ENCODE measurements at places on chromosomes 5 and 9.

- DNase-seq = no peak
Observed at GRCh38 chr5:74762599-74762998, 4.3 kb downstream of the GFM2 start.

DNA sequence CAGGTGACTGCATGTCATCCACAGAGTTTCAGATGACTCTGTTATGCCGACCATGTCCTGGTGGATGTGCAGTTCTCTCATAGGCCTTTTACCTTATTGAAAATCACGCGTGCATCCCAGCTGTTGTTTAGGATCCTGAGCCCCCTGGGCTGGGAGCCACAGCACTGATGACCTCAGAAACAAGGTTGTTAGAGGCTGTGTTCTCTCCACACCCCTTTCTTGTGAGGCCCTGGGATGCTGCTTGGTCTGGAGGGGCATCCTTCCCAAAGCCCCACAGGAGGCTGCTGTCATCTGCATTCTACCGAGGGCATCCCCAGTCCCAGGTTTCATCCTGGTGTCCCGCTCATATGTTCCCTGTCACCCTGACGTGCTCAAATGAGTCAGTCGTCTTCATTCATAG, 76.5 kb upstream of the IRX4 start:
- DNase-seq = no peak

GRCh38 chr5:138875946-138876345, 811 bp upstream of the LRRTM2 start:
- no peak for DNase-seq

GRCh38 chr5:160434022-160434531, 12.4 kb downstream of the PTTG1 start:
- DNase-seq = no peak

GRCh38 chr5:172144291-172144815, 43.7 kb downstream of the STK10 start:
- no peak for DNase-seq

GRCh38 chr5:66891184-66891925, 295.2 kb downstream of the MAST4 start:
- no peak for DNase-seq

GRCh38 chr5:66223637-66224036, 79.5 kb downstream of the SREK1 start:
- no peak for DNase-seq

GRCh38 chr9:137676998-137677397, 58.2 kb downstream of the EHMT1 start:
- no peak for DNase-seq

GRCh38 chr5:38666668-38667498, 110.4 kb upstream of the LIFR start:
- no peak for DNase-seq

DNA sequence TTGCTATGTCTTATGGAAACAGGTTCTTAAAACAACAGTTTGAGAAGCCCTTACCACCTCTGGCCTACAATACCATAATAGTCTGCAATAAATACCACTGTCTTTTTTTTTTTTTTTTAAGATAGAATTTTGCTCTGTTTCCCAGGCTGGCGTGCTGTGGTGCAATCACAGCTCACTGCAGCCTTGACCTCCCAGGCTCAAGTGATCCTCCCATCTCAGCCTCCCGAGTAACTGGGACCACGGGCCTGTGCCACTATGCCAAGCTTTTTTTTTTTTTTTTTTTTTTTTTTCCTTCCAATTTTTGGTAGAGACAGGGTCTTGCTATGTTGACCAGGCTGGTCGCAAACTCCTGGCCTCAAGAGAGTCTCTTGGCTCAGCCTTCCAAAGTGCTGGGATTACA, 37.0 kb downstream of the AFF4 start:
- DNase-seq = no peak

- DNase-seq = no peak
Observed at GRCh38 chr5:60823574-60823973, 20.5 kb downstream of the ELOVL7 start.

GRCh38 chr5:142837081-142837725, 67.0 kb downstream of the ARHGAP26 start:
- no peak for DNase-seq

DNA sequence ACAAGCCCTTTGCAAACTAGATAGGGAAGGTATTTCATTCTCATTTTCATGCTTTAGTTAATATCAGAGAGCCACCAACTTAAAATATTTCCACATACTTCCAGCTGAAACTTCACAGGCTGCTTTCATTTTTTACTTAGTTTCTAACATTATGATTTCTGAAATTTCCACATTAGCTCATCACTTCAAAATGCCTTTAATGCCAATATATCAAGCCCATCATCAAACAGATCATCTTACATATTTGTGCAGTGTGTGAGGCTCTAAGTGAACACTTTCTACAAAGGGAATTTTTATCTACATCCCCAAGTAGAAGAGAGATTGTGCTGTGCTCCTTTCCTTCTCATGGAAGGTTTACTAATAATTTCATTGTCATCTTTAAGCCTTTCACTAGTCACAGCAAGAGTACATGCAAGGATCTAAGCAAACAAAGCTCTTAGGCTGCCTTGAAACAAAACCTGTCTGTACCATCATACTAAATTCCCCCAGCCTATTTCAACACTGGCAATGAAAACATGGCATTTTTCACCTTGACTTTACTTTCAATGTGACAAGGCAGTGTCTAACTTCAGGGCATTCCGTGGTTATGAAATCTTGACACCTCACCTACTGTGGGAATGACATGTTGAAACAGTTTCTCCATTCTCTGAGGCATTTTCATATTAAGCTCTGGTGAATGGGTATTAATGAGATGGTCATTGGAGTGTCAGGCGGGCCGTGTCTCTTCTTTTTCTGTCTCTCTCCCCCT, 45.4 kb downstream of the PPP2R2B start:
- DNase-seq = no peak

DNA sequence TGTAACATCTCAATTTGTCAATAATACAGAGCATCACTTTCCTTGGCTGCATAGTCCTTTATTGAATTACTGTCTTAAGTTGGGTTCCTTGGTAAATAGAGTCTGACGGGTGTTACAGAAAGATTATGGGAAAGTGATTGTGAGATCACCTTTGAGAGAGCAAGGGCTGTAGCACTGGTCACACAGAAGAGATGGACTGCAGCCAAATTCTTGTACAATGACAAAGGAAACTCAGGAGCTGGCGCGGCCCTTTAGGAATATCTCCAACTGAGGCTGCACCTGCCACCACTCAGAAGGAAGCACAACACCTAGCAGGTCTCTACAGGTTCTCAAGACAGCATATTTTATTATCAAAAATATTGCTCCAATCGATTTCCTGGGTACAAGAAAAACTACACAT, 350.0 kb upstream of the ISL1 start:
- no peak for DNase-seq

GRCh38 chr5:54908774-54909525, 76.4 kb downstream of the ESM1 start:
- no peak for DNase-seq

DNA sequence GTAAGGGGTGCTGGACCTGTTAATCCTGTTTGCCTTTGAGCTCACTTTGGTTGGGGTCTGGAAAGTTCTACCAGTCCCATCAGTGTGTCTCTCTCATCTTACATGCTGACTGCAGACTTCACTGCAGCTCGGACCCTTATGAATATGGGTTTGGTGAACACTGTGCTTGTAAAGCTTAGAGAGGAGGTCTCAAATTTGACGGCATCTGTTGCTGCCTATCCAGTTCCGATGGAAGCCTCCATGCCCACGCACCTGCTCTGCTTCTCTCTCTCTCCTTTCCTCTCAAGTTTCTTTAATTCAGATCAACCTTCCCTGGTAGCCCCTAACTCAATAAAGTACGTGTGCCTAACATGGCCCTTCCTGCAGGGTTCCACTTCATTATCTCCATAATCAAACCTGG, 217.9 kb downstream of the HSPA4 start:
- DNase-seq = no peak

DNA sequence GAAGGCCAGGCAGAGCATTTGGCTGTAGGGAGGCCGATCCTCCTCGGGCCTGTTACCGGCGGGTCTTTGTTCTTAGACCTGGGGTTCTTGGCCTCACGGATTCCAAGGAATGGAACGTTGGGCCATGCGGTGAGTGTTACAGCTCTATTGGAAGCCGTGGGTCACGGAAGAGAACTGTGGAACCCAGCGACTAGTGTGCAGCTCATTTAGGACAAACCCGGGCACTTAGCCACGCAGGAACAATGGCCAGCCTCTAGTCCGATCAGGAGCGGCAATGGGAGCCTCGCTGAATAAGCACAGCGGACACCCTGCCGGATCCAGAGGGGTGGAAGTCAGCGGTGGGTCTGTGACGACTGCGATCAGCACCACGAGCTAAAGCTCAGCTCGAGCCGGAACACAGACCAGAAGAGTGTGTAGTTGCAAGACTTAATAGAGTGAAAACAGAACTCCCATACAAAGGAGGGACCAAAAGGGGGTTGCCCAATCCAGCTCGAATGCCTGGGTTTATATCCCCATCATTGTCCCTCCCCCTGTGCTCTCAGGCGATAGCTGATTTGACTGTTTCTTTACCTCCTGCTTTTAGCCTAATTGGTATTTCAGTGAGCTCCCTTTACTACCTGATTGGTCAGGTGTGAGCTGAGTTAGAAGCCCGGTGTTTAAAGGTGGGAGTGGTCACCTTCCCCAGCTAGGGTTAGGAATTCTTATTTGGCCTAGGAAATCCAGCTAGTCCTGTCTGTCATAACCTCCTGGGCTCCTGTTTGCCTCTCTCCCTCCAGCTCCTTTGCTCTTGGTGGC, 53.7 kb upstream of the RPL26L1 start:
- no peak for DNase-seq

DNA sequence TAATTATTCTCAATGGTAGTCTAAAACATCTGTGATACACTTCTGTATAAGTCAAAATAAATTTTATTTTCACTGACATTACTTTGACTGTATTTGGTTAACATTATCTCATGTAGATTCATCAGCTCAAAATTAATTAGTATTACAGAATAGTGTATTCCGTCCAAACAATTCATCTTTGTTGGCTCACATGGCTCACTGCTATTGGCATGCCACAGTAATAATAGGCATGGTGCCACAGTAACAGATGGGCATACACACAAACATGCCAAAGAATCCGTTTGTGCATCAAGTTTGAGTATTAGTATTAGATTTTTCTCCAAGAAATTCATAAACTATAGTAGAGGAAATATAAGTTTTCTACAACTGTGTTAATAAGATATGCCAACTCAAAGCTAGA, 14.2 kb downstream of the AP3B1 start:
- DNase-seq = no peak

- DNase-seq = no peak
Observed at GRCh38 chr9:72313507-72313906, 51.5 kb downstream of the ZFAND5 start.

- no peak for DNase-seq
Observed at GRCh38 chr5:169905017-169905416, 75.3 kb downstream of the INSYN2B start.

- DNase-seq = no peak
Observed at GRCh38 chr9:134396825-134397224, 70.6 kb downstream of the RXRA start.

GRCh38 chr9:93713716-93714115, 137.3 kb downstream of the PHF2 start:
- no peak for DNase-seq

DNA sequence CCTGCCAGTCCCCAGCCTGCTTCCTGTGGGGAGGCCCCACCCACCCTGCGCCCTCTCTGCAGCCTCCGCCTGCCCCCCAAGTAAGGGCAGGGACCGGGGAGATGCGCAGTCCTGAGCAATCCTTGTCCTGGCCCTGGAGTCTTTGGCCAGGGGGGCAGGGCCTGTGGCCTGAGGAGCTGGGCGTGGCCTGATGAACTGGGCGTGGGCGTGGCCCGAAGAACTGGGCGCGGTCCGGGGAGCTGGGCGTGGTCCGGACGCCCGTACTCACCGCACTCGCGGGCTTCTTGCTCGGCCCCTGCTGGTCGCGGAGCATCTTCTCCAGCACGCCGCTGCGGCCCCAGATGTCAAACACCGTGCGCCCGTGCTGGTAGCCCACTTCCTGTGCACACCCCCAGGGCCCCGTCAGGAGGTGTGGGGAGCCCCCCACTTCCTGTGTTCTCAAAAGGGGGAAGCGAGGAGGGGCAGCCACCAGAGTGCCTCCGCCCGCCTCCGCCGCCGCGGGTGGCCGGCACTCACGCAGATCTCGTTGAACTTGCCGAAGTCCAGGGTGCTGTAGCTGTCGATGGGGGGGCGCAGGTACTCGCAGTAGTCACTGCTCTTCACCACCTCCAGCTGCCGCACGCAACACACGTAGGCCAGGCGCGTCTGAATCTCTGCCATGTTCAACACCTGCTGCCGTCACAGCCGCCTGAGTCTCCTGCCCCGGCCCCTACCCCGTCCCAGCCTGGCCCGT, 2.7 kb upstream of the NSMF start:
- peak; percentile 71 for DNase-seq

- no peak for DNase-seq
Observed at GRCh38 chr5:1351156-1351555, 6.3 kb upstream of the CLPTM1L start.

DNA sequence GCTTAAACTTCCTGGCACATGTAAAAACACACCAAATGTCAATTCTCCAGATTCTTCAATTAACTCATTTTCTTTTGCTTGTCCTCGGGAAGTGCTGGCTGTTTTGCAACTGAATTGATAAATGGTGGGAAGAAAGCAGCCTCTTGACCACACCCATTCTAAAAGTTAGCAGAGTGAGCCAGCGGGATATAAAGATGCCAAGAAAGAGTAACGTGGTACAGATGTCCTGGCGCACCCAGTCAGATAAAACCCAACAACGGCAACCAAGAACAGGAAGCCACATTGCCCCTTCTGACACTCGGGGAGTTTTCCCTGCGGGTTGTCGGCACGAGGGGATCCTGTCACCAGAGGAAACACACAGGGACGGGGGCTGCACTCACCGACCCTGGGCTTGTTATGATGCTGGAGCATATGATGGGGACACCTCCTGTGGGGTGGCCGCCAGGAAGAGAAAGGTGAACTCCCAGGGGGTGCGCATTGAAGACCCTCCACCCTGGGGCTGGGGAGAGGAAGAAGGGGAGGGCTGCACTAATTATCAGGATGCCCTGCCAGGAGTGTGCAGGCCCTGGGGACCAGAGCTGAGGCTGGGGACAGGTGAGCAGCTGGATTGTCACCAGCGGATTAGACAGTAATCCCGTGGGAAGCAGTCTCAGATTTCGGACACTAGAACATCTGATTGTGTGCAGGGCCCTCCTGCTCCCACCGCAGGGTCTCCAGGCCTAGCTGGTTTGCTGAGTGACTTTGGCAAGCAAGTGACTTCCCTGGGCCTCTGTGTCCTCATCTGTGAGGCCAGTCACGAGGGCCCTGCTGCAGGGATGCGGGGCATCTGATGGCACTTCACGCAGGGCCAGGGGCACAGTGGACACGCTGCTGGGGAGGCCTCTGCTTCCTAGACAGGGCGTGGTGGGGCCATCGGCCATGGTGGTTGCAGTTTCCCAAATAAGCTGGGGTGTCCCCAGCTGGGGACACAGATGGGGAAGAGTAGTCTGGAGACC, 59.2 kb downstream of the CRB2 start:
- DNase-seq = no peak

DNA sequence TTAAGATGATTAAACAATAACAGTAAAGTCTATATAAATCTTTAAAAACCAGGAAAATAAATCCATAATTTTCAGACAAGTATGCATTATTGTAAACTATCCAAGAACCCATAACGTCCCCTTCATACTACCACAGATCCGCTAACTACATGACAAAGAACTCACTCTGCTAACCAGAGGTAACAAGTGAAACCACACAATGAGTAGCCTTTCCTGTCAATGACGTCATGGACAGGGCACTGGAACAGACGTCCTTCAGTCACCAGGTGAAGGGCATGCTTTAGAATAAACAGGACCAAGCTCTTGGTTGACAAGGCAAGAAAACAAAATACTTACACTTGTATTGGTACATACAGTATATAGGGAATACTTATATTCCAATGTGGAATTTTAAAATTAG, 45.2 kb downstream of the RNF130 start:
- no peak for DNase-seq

- DNase-seq = no peak
Observed at GRCh38 chr5:72314571-72315172, 5.4 kb downstream of the MRPS27 start.
